ENCODE measurements at places on chromosomes 16 and 17. TPM values are rescaled to one million over a fixed set of nuclear protein-coding genes. Genes with fewer than 3 reads are reported as not detected.

Gene ZNF319
- 2.4 TPM for total RNA-seq

Gene PPP1R27
- 10.0 TPM for total RNA-seq

Gene FOXL1
- total RNA-seq: 0.30 TPM

- DNase-seq: no peak
These were observed 46.5 kb upstream of the CDRT4 start for GRCh38 chr17:15513856-15514459.

DNA sequence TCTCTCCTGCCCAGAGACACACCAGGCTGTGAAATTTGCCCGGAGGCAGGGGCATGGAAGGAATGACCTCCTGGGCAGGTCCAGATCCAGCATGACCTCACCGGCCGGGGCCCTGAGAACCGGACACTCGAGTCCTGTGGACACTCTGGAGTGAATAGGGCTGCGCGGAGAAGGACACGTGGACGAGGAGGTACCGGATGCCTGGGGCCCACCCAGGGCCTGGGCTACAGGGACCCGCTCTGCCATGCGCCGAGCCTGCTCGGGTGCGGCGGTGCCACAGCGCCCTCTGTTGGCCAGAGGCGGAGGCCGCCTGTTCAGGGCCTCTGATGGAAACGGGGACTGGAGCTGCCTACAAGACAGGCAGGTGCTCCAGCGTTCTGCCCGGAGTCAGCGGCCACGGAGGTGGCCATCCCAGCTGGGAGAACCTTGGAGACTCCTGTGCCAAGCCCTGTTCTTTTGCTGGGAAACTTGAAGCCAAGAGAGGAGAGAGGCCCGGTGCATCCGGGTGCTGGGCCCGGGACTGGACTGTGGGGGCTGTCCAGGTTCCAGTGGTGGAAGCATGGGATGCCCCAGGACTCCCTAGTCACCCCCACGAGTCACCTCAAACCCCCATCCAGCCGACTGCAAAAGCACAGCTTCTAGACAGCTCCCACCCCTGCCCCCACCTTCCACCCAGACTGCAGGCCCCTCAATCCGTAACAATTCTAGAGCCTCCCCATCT is 19.3 kb upstream of the NXPH3 start:
- peak; percentile 42 for DNase-seq

DNA sequence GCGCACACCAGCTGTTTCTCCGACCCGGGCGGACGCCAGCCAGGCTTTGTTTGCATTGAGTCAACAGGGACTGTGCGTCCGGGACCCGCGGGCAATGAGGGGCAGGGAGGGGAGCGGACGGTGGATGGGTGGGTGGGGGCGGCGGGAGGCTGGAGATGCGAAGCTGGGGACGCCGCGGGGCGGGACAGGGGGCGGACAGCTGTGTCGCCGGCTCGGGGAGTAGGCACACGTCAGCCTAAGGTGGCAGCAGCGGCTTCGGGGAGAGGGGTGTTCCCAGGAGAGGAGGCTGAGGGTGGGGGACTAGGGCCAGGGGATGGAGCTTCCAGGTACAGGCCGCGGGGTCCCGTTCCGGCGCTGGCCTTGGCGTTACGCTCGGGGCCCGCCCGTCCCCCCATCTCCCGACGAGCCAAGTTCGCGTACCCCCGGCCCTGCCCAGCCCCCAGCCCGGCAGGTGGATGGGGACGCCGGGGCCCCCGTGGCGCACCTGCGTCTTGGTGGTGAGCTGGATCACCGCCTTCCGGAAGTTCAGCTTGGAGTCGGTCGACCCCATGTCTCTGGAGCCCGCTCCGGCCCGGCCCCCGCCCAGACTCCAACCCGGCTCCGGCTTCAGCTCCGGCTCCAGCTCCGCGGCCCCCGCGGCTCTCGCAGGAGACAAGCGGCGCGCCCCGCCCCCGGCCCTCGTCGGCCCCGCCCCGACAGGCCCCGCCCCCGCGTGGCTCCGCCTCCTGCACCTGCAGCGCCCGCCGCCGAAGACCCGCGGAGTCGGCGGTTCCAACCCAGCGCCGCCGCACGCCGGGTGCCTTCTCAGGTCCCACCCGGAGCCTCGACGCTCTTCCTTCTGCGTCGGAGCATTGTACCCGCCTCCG is at the start of gene HID1:
HID1 (minus strand) TSS at position 653 of the 866 bp plus-strand sequence; CDS start at position 550, 103 bp downstream.
- no peak for DNase-seq

DNA sequence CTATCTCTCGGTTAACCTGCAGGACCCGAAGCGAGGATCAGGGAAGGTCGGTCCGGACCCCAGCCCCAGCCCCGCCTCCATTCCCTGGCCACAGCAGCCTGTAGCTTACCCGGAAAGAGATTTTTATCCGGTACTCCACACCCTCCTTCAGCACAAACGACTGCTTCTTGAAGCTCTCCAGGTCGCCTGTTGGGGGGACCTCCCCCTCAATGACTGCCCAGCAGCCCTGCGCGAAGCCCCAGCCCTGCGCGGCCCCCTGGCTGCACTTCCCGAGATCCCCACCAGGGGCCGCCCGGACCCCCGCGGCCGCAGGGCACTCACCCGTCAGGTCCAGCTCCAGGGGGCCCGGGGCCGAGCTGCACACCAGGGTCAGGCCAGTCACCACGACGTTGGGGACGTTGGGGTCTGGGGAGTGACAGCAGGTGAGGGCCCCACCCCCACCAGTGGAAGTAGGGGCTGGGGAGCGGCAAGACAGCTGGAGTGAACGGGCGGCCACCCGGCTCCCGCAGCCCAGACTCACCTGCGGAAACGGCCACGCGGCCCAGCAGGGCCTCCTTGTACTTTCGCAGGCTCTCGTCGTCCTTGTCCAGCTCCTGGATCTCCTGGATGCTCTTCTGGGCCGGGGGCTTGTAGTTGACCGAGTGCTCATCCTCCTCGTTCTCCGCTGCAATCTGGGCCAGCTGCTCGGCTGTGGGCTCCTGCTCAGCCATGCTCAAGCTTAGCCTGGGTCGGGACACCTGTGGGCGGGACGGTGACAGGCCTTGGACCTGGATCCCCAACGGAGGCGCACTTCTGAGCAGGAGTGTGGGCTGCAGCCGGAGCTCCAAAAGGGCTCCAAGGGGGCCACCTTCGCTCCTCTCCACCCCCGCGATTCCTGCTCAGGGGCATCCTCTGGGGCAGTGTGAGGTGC is 1.7 kb downstream of the ARHGDIA start:
- no peak for DNase-seq

- DNase-seq: no peak
These were observed 27.3 kb downstream of the LASP1 start for GRCh38 chr17:38897176-38897575.

Data from skin of body (tissue), 3 donors.